Ureter (tissue), 1 donor: ENCODE measurements at places on chromosomes 1 and 21.

- no peak for DNase-seq
Measured at GRCh38 chr1:244919320-244920282, 55.3 kb upstream of the HNRNPU start.

DNA sequence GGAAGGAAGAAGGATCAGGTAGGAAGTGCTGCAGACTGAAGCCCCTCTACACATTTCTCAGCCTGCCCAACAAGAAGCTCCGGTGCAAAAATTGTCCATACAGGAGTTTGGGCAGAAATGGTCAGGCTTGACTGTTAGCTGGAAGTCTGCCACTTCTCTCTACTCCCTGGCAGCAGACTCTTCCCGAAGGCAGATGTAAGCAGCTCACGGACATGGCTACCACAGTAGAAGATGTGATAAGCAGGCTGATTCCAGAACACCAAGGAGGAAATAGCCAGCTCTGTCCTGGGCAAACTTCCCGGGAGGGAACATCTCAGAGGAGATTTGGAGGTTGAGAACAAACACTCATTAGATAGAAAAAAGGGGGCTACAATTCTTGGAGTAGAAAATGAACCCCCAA, 52.6 kb downstream of the TRABD2B start:
- DNase-seq, result peak; percentile 48

DNA sequence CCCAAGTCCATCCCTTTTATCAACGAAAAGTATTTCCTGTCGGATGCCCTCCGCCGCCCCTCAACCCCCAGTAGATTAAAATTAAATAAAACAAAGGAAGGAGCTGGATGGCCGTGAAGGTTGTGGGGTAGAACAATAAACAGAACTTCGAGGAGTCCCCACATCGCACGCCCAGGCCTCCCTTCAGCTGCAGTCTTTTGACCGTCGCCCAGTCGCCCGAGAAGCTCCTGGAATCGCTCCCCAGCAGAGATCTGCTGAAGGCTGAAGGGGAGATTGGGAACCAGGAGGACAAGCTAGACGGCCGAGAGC, 905 bp downstream of the BARHL2 start:
- no peak for DNase-seq

- DNase-seq, result no peak
Measured at GRCh38 chr1:119953266-119953998, 57.1 kb upstream of the ADAM30 start.

DNA sequence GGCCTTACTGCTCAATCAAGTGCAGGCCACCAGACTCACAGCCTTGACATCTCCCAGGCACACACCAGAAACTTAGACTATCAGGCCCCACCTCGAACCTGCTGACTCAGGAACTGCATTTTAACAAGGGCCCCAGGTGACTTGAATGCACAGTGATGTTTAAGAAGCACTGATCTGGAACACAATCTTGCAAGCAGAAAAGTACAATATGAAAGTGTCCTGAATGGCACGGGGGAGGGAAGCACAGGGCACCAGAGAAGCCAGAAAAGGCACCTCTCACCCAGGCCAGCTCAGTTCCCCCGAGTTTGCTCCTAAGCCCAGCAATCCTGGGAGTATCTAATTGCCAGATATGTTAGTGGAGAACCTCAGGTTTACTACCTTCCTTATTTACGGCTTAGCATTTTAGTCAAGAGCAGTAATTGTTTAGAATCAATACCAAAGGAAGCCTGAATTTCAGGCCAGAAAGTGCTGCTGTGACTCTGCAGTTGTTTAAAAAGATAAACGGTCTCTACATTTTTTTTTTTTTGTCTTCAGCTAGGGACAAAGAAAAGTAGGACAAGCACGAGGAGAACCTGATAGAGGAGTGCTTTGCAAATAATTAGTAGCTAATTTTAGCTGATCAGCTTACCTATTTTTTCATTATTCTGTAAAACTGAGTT, 50.9 kb upstream of the CDC42BPA start:
- no peak for DNase-seq

DNA sequence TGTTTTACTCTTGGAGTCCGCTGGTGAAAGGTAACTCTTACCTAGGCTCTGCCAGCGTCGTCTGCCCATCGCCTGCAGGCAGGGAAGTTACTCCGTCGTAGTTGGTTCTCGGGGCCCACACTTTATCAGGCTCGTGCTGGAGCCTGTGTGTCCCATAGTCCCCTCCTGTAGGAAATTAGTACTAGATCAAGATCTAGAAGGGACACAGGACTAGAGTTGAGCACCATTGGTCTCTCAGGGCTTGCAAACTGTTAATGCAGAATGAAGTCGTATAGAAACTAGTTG, 940 bp downstream of the SRRM1 start:
- DNase-seq, result peak; percentile 48
